Stimulated activated CD8-positive, alpha-beta memory T cell treated with anti-CD3 and anti-CD28 coated beads, Interleukin-7, amount 100 ng/mL, for 1 hour (primary cell): ENCODE measurements at places on chromosomes 3 and 15.

- no peak for DNase-seq
Measured at GRCh38 chr3:154977666-154978065, 102.5 kb upstream of the MME start.

GRCh38 chr3:46898321-46899150, 21.0 kb downstream of the PTH1R start:
- DNase-seq = no peak

GRCh38 chr15:101521069-101521468, 31.6 kb upstream of the PCSK6 start:
- DNase-seq = no peak

DNA sequence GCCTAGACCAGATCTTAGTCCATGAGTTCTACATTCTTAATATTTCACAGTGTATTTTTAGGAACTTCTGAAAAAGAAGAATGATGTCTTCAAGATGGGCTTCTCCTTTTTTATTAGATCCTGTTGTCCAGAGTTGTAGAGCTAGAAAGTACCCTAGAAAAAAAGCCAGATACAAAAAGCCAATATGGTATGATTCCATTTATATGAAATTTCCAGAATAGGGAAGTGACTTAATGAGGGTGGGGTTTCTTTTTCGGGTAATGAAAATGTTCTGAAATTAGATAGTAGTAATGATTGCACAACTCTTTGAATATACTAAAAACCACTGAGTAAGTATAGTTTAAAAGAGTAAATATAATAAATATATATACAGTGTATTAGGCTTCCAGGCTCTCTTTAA, 116.9 kb downstream of the NFKBIZ start:
- no peak for DNase-seq

DNA sequence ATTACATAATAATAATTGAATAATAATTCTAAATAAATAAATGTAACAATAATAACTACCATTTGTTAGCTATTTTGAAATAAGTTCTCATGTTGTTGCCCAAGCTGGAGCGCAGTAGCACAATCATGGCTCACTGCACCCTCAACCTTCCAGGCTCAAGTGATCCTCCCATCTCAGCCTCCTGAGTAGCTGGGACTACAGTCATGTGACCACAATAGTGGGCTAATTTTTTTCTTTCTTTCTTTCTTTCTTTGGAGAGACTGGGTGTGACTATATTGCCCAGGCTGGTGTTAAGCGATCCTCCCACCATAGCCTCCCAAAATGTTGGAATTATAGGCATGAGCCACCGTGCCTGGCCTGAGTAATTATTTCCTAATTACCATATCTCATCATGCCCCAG, 30.9 kb upstream of the KCNMB3 start:
- DNase-seq = no peak

- no peak for DNase-seq
Measured at GRCh38 chr3:197306374-197307086, 8.1 kb upstream of the DLG1 start.

DNA sequence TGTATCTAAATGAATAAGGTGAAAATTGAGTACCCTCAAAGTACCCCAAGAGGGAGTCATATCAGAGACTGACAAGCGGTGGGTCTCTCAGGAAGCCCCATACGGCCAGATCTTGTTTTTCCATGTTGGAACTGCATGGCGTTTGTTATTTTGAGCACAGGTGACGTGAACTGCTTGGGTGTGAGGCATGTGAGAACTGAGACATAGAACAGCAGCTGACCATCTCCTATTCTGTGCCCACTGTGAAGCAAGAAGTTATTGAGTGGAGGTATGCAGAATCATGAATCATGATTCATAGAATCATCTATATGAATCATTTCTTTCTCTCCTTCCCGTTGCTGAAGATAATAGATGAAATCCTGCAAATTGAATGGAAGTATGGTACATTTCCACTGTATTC, 4.6 kb downstream of the VPS8 start:
- DNase-seq = no peak

- DNase-seq = no peak
Measured at GRCh38 chr15:38589502-38589901, 24.9 kb upstream of the RASGRP1 start.

DNA sequence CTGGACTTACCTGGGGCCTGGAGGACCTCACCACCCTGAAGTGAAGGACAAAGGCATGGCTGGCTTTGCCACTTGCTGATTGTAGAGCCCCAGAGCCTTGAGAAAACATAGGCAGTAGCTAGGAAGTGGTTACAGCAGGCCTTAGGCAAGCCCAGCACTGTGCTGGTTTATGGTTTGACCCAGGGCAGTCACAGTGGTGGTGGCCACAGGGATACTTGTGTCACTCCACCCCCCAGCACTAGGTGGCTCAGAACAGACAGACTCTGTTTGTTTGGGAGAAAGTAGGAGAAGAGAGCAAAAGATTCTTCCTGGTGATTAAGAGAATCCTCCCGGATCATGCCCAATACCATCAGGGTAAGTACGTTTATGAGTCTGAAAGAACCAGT, 13.2 kb upstream of the COL8A1 start:
- no peak for DNase-seq

DNA sequence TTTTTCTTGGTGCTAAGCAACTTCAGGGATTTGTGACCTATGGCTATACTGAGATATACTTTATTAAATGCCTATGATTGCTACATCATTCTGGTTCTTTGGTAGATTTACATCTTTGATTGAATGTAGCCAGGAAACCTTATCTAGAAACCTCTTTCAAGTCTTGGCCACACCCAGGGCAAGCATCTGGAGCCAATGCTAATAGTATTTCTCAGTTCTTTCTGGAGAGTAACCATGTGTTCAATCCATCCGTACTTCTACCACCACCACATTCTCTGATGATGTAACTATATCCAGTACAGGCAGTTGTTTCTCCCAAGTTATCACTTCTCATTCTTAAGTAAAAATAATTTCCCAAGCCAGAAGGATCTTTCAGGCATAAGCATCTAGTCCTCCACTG, 69.0 kb downstream of the NME9 start:
- no peak for DNase-seq
